ENCODE measurements at places on chromosomes 7 and 10. TPM values are rescaled to one million over a fixed set of nuclear protein-coding genes. Genes with fewer than 3 reads are reported as not detected.

DNA sequence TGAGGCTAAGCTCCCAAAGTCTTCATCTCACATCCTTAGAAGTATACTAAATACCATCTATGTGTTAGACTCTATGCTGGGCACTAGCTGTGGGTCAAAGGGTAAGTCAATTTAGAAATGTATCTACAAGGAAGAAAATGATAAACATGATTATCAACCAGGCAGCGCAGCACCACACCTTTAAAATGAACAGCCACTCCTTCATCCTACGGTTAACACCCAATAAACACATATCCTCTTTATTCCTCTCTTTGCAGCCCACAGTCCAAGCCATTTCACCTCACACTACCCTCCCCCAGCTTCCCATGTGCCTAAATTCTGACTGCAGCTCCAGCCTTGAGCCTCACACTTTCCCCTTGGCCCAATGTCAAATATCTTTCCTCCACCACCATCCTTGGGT, 362.6 kb downstream of the FGFR2 start:
- H3K27me3 ChIP-seq: no peaks in the 10 kb centered on the region
- H3K4me3 ChIP-seq: no peak overlapping the region
- DNase-seq: no peak
- no peak overlapping the region for H3K27ac ChIP-seq

- H3K4me1 ChIP-seq: no peaks in the 10 kb centered on the region
- no peaks in the 10 kb centered on the region for H3K36me3 ChIP-seq
- H3K27ac ChIP-seq: no peak overlapping the region
- no peak overlapping the region for H3K4me3 ChIP-seq
Observed at GRCh38 chr7:108468246-108468645, 12.0 kb upstream of the NRCAM start.

- DNase-seq: no peak
- no peaks in the 10 kb centered on the region for H3K4me1 ChIP-seq
- H3K36me3 ChIP-seq: no peaks in the 10 kb centered on the region
Observed at GRCh38 chr7:82087099-82087498, 317.3 kb upstream of the HGF start.

GRCh38 chr10:26855186-26855585, 5.6 kb downstream of the ABI1 start:
- no peak overlapping the region for H3K27ac ChIP-seq
- H3K36me3 ChIP-seq: no peaks in the 10 kb centered on the region
- no peaks in the 10 kb centered on the region for H3K27me3 ChIP-seq
- H3K4me3 ChIP-seq: no peak overlapping the region

GRCh38 chr7:40551685-40552576, 417.1 kb downstream of the SUGCT start:
- no peaks in the 10 kb centered on the region for H3K4me1 ChIP-seq
- no peak overlapping the region for H3K27ac ChIP-seq
- no peaks in the 10 kb centered on the region for H3K36me3 ChIP-seq
- no peak for DNase-seq
- H3K4me3 ChIP-seq: no peak overlapping the region

DNA sequence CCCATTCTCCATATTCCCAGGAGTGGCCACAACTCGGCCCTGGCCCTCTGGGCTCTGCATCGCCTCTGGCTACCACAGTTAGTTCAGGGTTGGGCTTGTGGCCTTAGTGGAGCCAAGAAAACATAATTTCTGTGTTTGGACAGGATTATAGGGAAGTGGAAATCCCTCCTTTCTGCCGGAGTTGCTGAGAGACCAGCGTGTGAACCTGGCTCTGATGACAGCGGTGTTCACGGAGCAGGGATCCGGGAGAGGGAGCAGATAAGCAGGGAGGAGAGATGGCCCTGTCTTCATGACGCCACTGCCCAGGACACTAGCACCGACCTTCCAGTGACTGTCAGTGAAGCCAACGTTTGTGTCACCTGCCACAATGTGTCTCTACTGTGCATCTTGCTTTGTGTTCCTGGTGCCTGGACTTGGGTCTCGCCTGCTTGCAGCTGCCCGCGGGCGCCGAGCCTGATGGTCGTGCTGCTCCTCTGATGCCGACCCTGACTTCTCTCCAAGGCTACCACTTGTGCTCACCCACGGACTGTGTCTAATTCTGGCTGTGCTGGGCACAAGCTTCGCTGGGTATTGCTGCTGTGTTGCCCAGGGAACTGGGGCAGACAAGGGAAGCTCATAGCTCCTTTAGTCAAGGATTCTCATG, 67.0 kb upstream of the VIPR2 start:
- DNase-seq: no peak
- no peak overlapping the region for H3K27ac ChIP-seq
- no peak overlapping the region for H3K4me3 ChIP-seq
- no peaks in the 10 kb centered on the region for H3K36me3 ChIP-seq
- H3K27me3 ChIP-seq: no peaks in the 10 kb centered on the region

- H3K27me3 ChIP-seq: no peaks in the 10 kb centered on the region
- H3K36me3 ChIP-seq: no peaks in the 10 kb centered on the region
- H3K27ac ChIP-seq: no peak overlapping the region
- no peaks in the 10 kb centered on the region for H3K4me1 ChIP-seq
- DNase-seq: no peak
Observed at GRCh38 chr7:104873401-104873800, 140.6 kb upstream of the KMT2E start.

DNA sequence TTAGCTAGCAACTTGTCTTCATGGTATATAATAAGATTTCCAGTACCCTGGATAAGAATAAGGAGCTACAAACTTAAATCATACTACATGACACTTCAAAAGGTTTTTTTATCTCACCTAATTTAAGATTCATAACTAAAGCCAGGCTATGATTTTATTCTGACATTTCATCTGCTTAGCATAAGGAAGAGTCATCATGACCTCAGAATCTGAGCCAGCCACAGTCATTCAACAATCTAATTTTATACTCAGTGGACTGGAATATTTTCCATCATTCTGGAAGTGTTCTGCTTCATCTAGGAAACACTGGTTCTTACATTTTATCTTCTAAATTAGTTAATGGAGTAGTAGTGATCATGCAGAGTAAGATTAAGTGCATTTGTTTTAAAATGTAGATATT, 102.1 kb upstream of the KCND2 start:
- no peak overlapping the region for H3K4me3 ChIP-seq
- no peaks in the 10 kb centered on the region for H3K36me3 ChIP-seq
- no peaks in the 10 kb centered on the region for H3K27me3 ChIP-seq
- no peaks in the 10 kb centered on the region for H3K4me1 ChIP-seq
- no peak for DNase-seq

DNA sequence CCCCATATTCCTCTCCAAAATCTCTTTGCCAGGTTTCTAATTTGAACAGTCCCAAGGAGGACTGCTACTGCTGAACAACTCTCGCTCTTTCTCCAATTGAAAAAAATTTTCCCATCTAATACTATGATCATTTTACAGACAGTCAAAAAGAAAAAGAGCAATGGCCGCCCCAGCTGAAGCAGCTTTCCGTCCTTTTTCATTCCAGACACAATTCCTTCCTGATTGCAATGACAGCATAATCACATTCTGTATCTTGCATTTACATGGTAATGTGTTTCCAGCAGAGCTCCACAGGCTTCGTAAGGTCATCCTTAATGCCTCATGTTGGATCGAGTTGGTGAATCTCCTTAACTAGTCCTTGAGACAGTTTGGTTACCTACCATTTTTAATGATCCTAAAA, 45.0 kb upstream of the GSDME start:
- no peak for DNase-seq
- no peak overlapping the region for H3K27ac ChIP-seq
- no peak overlapping the region for H3K4me3 ChIP-seq

DNA sequence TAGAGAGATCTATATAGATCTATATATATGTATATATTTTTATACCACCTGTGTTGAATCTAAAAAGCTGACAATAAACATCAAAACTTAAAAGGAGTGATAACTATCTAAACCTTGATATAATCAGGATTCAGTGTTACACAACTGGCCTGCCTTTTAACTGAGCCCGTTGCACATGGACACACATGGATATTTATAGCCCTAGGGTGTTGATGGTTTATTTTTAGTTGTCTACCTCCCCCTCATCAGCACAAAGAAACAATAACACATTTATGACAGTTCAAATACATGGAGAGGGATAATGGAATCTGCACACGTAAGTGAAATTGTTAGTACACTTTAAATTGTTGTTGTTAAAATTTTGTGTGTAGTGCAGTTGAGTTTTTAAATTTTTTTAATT, 336.9 kb downstream of the ZNF248 start:
- DNase-seq: no peak
- no peak overlapping the region for H3K27ac ChIP-seq

- DNase-seq: peak; percentile 68
- no peak overlapping the region for H3K4me3 ChIP-seq
- H3K27me3 ChIP-seq: no peaks in the 10 kb centered on the region
- H3K4me1 ChIP-seq: no peaks in the 10 kb centered on the region
- no peak overlapping the region for H3K27ac ChIP-seq
Observed at GRCh38 chr7:154832557-154833138, 170.3 kb downstream of the PAXIP1 start.

- no peaks in the 10 kb centered on the region for H3K27me3 ChIP-seq
- DNase-seq: no peak
Observed at GRCh38 chr7:105638902-105639495, 57.7 kb upstream of the EFCAB10 start.

DNA sequence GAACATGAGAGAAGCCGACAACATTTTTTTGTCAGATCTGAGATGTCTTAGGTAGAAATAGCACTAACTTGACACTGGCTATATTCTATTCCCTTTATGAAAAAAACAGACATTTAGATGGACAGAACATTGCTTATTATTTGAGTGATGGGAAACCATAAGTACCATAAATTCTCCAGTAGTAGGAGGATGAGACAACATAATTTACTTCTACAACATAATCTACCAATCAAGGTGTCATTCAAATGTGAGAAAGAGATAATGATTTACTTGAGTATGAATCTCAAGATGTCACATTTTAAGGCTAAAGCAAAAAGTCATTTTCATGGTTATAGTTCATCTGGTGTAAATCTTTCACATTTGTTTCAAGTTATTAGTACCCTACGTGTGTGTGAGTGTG, 110.8 kb downstream of the CALCR start:
- DNase-seq: no peak
- no peaks in the 10 kb centered on the region for H3K27me3 ChIP-seq
- no peaks in the 10 kb centered on the region for H3K36me3 ChIP-seq
- no peak overlapping the region for H3K4me3 ChIP-seq

DNA sequence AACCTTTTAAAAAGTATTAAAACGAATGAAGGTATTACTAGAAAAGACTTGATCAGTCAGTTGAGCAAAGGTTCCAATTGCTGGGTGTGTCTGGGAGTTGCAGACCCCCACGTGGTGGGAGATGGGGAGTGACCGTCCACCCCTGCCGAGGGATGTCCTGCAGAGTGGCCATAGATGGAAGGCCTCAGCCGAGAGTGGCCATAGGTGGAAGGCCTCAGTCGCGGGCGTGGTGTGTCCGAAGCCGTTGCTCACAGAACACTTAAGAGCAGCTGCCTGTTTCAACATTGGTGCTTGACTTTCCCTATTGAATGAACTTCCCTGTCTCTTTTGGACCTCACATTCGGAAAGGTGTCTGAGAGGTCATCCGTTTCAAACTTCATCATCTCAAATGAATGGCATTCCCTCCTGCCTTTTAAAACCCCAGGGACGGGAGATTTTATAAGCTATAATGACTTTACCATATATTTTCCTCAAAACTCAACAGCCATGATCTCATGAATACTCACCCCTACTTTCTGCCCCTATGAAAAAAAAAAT, 69.4 kb downstream of the CAMK1D start:
- no peaks in the 10 kb centered on the region for H3K36me3 ChIP-seq
- no peaks in the 10 kb centered on the region for H3K4me1 ChIP-seq
- peak; percentile 44 for DNase-seq

GRCh38 chr10:29634764-29635625, at the start of gene SVIL:
Gene SVIL (minus strand): TSS chr10:29634971. CDS start chr10:29555058, 79,913 bp downstream.
- H3K4me1 ChIP-seq: peaks cover 6% of the 10 kb centered on the region
- H3K36me3 ChIP-seq: no peaks in the 10 kb centered on the region
- H3K27ac ChIP-seq: peak within 1 kb of the TSS; percentile 67
- DNase-seq: peak; percentile 62
- H3K4me3 ChIP-seq: no peak within 1 kb of the TSS

GRCh38 chr7:96671854-96672253, 37.8 kb downstream of the SEM1 start:
- DNase-seq: no peak
- no peak overlapping the region for H3K4me3 ChIP-seq
- H3K4me1 ChIP-seq: no peaks in the 10 kb centered on the region
- no peaks in the 10 kb centered on the region for H3K36me3 ChIP-seq
- no peaks in the 10 kb centered on the region for H3K27me3 ChIP-seq
- no peak overlapping the region for H3K27ac ChIP-seq

GRCh38 chr7:43232366-43232765, 119.9 kb downstream of the HECW1 start:
- no peak for DNase-seq
- no peaks in the 10 kb centered on the region for H3K27me3 ChIP-seq
- H3K4me1 ChIP-seq: no peaks in the 10 kb centered on the region
- no peaks in the 10 kb centered on the region for H3K36me3 ChIP-seq

GRCh38 chr7:111083413-111083812, 7.5 kb upstream of the LRRN3 start:
- DNase-seq: no peak
- no peak overlapping the region for H3K4me3 ChIP-seq
- H3K4me1 ChIP-seq: no peaks in the 10 kb centered on the region
- H3K27me3 ChIP-seq: no peaks in the 10 kb centered on the region

GRCh38 chr7:102146122-102146521, 140.5 kb upstream of the SH2B2 start:
- H3K4me3 ChIP-seq: no peak overlapping the region
- H3K27me3 ChIP-seq: no peaks in the 10 kb centered on the region
- no peak overlapping the region for H3K27ac ChIP-seq
- no peaks in the 10 kb centered on the region for H3K4me1 ChIP-seq
- no peaks in the 10 kb centered on the region for H3K36me3 ChIP-seq

GRCh38 chr7:134695321-134695860, 48.7 kb downstream of the BPGM start:
- H3K4me1 ChIP-seq: no peaks in the 10 kb centered on the region
- no peak overlapping the region for H3K4me3 ChIP-seq
- no peaks in the 10 kb centered on the region for H3K27me3 ChIP-seq
- DNase-seq: no peak
- H3K27ac ChIP-seq: no peak overlapping the region

DNA sequence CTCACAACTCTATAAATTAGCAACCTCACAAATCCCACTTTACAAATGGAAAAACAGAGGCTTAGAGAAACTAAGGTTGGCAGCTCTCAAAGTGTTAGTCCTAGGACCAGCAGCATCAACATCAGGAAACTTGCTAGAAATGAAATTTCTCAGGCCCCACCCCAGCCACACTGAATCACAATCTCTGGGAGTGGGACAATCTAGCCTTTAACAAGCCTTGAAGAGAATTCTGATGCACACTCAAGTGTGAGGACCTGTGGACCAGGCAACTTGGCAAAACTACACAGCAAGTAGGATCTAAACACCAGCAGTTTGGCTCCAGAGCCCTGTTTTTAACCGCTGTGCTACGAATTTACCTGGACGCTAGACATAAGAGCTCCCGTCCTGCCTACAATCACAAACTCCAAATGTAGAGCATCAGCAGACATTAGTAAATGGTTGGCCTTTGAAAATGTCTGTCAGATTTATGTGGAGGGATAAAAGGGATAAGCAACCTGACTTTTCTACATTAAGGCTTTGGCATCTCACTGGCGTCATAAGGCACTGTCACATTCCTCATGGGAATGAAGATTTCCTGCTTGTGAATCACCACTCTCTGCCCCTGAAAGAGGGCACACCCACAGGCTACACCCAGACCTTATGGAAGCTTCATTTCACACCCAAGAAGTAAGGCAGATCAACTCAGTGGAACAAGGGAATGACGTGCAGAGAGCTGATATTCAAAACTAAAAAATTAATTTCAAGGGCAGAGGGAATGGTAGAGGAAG, 34.5 kb downstream of the PPP1R3C start:
- no peaks in the 10 kb centered on the region for H3K36me3 ChIP-seq
- no peak overlapping the region for H3K4me3 ChIP-seq
- DNase-seq: no peak

Gene KCP
- total RNA-seq: 7.2 TPM

Gene RNLS
- 24.5 TPM for total RNA-seq

Measured in Peyer's patch (tissue), 4 donors.